ENCODE measurements at places on chromosomes 12 and 14.

DNA sequence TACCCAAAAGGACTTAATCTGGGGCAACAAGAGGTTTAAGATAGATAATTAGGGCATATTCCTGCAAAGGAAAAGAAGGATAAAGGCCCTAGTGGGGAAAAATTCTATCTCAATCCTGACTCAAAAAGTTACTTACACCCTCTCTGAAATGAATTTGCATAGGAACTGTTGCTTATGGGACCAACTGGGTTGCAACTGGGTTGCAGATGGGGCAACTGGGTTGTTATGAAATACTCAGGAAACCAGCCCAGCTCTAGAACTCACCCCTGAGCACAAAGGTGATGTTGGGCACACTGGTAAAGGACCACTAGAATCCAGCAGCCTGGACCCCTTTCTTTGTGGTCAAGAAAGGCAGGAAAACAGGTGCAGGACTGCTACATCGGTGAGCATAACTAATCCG lies 17.2 kb upstream of the RILPL1 start:
- DNase-seq: no peak

DNA sequence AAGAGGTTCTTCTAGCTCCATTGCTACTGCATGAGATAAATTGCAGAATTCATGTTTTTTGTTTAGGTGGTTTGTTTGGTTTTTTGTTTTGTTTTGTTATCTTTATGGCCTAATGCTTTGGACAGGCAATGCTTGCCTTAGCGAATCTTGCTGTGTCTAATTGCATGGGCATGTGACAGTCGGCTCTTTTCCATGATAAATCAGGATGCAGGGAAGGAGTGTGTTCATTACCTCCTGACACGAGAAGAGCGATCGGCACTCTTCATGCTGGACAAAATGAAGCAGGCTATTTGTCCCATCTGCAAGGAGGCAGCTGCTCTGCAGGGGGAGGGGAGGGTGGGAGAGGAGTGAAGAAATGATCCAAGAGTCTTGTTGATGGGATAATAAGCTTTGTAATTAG lies 6.5 kb downstream of the CCDC60 start:
- no peak for DNase-seq

DNA sequence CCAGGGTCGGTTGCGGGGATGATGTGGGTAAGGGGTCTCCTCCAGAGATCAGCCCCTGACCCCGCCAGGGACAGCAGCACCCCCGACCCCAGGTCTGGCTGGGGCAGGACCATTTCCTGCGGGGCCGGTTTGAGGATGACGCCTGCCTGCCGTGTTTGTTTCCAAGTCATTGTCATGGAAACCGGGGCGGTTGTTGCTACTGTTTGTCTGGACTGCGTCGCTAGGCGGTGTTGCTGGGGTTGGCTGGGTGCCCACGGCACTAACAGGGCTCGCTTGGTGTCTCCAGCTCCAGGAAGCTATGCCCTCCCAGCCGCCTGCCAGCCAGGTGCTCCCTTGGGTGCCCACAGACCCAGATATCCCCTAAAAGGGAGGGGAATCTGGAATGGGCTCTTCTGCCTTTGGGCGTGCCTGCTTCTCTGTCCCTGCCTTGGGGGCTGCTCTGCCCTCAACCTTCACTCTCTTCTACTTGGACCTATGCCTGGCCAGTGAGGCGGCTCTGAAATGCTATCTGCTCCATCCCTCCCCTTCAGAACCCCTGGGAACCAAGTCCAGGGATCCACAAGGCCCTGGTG lies 4.7 kb upstream of the CRIP1 start:
- DNase-seq: peak; percentile 99

DNA sequence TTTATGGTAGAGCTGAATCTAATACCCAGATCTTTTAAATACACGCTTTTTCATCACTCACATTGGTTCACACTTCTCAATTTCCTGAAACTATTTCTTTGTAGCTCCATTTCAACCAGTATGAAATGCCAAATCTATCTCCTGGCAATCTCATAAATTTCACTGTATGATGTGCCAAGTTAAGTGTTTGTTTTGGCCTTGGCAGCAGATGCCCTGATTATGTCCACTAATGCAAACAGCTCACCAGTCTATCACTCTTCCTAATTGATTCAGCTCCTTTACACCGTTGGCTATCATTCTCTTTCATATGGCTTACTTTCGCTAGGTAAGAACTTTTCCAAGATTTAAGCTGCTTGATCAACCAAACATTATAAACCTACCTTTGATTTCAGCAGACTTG lies 58.6 kb downstream of the ZFC3H1 start:
- DNase-seq: no peak

- DNase-seq: no peak
These were observed 63.9 kb downstream of the SYT1 start for GRCh38 chr12:78928200-78929074.

- no peak for DNase-seq
These were observed 1.3 kb upstream of the NR2C1 start for GRCh38 chr12:95074766-95075165.

DNA sequence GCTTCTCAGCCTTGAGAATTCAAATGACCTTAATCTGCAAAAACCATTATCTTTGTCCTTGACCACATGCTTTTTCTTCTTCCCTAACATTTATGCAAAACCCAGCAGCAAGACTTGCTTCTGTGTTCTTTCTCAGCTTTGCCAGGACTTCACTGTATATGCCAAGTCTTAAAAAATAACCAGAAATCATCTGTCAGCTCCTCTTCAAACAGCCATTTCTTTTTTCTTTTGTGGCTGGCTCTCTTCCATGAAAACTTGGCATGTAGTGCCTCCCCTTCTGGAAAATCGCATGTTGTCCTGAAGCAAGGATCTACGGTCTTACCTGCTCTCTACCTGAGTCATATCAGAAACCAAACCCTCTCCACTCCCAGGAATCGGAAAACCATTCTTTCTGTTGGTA lies 364.9 kb downstream of the RPS29 start:
- no peak for DNase-seq

GRCh38 chr12:17215759-17216570 lies 610.0 kb upstream of the LMO3 start:
- no peak for DNase-seq

DNA sequence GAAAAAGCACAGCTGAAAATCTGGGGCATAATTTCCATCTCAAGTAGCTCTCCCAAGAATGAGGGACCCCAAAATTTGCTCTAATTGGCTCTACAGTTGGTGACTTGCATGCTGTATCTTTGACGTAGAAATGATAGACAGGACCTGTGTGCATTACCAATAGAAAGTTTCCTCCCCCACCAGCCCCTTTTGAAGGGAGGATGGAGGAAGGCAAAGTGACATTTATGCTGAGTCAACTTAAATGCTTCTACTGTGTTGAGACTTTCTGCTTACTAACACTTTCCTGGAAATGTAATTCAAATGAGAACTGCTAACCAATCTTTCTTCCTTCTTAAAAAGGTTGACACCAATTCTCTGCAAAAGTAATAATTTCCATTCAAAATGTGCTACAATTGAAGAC lies 31.9 kb downstream of the TSPAN8 start:
- no peak for DNase-seq

- no peak for DNase-seq
These were observed 68.2 kb upstream of the FOXN3 start for GRCh38 chr14:89485264-89485663.

DNA sequence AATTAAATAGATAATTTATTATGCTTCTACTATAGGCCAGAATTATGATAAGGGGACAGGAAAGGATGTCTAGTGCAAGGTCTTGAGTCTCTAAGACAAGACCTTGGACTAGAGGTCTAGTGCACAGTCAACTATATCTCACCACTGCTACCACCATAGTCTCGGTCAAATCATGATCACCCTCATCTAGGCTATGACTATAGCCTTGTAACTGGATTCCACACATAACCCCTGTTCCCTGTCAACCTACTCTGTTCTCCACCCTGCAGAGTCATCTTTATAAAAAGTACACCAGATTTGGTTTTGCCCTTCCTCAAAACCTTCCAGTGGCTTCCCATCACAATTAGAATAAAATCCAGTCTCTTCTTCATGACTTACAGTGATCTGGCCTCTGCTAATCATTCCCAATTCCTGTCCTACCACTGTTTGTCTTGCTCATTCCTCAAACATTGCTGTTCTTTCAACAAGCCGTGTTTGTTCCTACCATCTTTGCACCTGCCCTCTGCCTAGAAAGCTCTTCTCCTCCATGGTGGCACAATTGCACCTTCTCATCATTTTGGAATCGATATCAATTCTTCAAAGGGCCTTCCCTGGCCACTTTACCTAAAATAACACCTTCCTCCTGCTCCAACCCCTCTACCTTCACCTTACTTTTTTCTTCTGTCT lies 169.4 kb downstream of the FOXN3 start:
- no peak for DNase-seq

DNA sequence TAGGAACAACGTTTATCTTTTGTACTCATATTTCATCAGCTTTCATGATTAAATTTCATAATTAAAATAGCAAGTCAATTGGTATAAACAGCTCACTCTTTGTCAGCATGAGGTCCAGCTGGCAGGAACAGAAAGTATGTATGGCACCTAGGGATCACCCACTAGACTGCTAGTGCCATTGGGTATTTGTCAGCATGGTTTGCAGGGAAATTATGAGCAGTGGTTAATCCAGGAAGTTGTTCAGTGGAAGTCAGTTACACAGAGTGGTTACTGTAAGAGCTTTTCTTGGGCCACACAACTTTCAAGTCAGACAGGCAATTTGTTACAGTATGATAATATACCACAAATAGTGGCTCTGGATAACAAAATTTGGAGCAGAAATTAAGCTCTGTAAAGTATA lies 340.3 kb upstream of the RGS6 start:
- no peak for DNase-seq

GRCh38 chr12:75048767-75049166 lies 160.9 kb downstream of the KCNC2 start:
- DNase-seq: no peak

DNA sequence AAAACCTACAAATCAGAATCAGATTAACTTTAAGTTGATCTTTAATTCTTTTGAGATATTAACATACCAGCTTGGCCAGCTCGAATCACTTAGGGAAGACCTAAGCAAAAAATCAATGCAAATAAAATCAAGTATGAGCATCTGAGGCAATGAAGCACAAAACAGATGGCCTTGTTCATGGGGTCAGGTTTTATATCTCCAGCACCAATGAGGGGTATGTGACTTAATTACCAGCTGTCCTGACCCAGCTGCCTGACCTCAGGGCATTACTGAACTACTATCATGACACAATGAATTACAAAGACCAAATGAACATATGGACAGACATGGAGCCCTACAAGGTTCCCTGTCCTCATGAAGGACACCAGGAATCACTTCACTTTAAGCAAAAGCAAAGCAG lies 70.5 kb downstream of the FGD6 start:
- DNase-seq: no peak

DNA sequence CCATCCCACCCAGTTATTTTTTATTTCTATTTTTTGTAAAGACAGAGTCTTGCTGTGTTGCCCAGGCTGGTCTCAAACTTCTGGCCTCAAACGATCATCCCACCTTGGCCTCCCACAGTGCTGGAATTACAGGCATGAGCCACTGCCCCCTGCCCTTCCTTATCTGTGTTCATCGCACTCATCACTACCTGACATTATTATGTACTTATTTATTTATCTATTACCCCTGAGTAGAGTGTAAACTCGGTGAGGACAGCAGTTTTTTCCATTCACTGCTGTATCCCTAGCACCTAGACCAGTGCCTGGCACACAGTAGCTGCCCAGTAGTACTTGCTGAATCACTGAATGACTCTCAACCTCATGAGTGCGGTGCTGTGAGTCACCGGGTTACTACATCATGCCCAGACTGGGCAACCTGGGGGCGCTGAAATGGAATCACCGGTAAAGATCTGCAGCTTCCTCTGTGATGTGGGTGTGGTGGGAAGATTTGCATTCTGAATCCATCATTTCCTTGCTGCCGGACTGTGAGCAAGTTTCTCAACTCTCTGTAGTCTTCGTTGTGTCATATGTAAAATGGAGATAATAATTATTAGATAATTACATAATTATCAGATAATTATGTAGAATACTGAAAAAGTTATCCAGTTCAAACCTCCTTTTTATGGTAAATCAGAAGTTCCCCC lies 81.9 kb upstream of the USP44 start:
- no peak for DNase-seq

- no peak for DNase-seq
These were observed 346.8 kb downstream of the ATP23 start for GRCh38 chr12:58288190-58288589.

DNA sequence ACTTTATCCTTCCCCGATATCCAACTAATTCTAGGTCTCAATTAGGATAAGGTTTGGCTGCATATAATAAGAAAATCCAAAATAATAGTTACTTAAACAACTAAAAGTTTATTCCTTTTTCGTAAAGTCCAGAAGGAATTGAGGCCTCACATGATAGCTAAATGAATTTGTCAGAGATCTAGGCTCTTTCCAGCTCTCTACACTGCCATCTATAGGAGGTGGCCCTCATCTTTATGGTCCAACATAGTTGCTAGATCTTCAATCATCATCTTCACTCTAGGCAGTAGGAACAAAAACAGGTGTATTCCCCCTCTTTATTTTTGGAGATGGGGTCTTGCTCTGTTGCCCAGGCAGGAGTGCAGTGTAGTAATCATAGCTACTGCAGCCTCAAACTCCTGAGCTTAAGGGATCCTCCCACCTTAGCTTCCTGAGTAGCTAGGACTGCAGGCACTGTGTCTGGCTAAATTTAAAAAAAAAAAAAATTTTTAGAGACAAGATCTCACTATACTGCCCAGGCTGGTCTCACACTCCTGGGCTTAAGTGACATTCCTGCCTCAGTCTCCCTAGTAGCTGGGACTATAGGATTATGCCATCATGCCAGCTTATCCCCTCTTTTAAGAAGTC lies 46.5 kb upstream of the SAV1 start:
- no peak for DNase-seq

GRCh38 chr12:127280393-127281275 lies 986.3 kb upstream of the TMEM132C start:
- DNase-seq: peak; percentile 60

DNA sequence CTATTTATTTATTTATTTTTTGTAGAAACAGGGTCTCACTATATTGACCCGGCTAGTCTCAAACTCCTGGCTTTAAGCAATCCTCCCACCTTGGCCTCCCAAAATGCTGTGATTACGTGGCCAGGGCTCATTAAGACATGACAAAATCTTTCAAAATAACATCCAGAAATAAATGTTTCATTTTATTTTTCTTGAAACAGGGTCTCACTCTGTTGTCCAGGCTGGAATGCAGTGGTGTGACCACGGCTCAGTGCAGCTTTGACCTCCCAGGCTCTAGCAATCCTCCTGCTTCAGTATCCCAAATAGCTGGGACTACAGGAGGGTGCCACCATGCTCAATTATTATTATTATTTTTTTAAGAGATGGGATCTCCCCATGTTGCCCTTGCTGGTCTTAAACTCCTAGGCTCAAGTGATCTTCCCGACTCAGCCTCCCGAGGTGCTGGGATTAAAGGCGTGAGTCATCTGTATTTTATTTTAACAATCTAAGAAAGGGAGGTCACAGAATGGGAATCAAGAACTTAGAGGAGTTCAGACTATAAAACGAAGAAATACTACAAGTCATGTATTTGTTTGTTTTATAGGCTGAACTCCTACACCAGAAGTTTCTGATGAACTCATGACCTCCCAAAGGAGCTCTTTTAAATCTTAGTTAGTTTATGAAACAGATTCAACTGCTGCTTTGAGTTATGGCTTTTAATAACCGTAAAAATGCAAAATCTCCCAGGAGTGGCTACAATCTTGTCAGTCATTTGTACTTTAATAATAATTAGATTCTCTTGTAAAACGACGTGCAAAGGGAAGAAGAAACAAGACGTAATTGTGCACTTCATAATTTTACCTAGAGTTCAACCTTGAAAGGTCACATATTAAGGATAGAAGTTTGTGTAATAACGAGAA lies 2.1 kb upstream of the TMEM263 start:
- DNase-seq: no peak

All from GM12891 (cell line).